ENCODE measurements at places on chromosomes 12 and 14. TPM values are rescaled to one million over a fixed set of nuclear protein-coding genes. Genes with fewer than 3 reads are reported as not detected.

- no peak for DNase-seq
Observed at GRCh38 chr12:124623344-124624035, 56.1 kb upstream of the NCOR2 start.

- DNase-seq = peak; percentile 42
Observed at GRCh38 chr14:25537846-25538455, 488.0 kb upstream of the STXBP6 start.

GRCh38 chr14:44803239-44803905 lies 158.4 kb downstream of the KLHL28 start:
- DNase-seq = no peak

DNA sequence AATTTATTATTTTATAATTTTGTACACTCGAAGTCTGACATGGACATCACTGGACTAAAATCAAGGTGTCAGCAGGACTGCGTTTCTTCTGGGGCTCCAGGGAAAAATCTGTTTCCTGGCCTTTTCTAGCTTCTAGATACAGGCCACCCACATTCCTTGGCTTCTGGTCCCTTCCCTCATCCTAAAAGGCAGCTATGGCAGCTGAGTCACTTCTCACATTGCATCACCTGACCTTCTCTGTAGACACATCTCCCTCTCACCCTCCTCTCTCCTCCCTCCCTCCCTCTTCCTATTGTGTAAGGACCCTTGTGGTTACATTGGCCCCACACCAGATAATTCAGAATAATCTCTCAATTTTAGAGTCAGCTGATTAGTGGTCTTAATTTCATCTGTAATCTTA lies 92.4 kb downstream of the RPS6KA5 start:
- no peak for DNase-seq

GRCh38 chr12:50390316-50390741 lies 6.1 kb downstream of the FAM186A start:
- DNase-seq = no peak

DNA sequence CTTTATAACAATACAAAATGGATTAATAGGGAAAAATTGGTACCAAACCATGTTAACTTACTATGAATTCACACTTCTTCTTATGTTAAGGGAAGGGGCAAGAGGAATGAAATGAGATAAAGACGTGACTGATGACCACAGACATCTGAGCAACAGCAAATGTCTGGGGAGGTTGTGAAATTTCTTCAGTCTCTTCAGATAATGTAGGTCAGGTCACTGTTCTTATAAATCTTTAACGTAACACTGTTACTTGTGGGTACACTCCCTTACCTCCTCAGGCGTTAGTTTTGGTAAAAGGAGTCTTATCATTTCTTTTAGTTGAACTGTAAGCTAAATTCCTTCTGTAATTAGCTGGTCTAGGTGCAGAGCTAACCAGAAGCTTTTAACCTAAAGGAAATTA lies 405.0 kb upstream of the LRFN5 start:
- DNase-seq = no peak

GRCh38 chr14:32473464-32473855 lies 144.4 kb downstream of the AKAP6 start:
- DNase-seq = peak; percentile 31

GRCh38 chr12:98924-99352 lies 32.4 kb downstream of the IQSEC3 start:
- DNase-seq = no peak

GRCh38 chr12:15899282-15899870 lies 11.8 kb upstream of the DERA start:
- no peak for DNase-seq

DNA sequence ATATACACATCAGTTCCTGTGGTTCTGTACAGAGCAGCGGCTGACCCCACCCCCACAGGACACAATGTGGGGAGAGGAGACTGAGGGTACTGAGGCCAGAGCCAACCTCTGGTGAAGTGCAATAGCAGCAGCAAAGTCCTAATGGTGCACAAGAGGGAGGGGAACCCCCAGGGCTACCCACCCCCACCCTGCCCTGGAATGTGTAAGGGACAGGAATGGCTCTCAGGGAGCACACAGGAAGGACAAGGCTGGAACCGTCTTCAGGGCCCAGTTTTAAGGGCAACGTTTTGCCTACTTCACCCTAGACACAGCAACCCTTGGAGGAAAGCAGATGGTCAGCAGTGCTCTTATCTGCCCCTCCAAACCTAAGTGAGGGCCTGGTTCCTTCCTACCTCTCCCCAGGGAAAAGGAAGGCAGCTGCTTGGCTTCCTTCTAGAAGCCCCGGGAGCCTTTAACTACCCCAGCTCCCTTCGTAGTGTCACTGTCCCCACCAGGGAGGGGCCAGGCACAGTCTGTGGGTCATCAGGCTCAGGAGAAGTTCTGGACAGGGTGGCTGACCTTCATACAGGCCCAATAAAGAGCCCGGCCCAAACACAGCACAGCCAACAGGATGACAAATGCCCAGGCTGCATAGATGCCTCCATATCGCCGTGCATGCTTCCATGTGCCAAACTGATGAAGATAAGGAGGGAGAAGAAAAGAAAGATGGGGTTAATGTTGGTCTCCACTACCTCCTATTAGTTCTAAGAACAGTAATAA lies 3.0 kb downstream of the PIP4P1 start:
- DNase-seq = no peak

DNA sequence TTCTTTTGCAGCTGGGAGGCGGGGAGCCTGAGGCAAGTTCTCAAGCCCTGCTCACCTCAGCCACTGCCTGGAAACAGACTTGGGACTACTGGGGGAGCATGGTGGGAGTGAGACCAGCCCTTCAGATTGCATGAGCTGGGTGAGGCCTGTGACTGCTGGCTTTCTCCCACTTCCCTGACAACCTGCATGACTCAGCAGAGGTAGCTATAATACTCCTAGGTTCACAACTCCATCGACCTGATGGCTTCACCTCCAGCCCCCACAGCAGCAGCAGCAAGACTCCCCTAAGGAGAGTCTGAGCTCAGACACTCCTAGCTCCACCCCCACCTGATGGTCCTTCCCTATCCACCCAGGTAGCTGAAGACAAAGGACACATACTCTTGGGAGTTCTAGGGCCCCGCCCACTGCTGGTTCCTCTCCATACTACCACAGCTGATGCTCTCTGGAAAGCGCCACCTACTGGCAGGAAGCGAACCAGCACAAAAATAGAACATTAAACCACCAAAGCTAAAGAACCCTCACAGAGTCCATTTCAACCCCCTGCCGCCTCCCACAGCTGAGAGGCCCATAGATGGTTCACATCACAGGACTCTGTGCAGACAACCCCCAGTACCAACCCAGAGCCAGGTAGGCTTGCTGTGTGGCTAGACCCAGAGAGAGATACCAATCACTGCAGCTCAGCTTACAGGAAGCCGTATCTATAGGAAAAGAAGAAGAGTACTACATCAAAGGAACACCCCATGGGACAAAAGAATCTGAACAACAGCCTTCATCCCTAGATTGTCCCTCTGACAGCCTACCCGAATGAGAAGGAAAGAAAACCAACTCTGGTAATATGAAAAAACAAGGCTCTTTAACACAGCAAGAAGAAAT lies 68.7 kb downstream of the RPAP3 start:
- DNase-seq = peak; percentile 25

DNA sequence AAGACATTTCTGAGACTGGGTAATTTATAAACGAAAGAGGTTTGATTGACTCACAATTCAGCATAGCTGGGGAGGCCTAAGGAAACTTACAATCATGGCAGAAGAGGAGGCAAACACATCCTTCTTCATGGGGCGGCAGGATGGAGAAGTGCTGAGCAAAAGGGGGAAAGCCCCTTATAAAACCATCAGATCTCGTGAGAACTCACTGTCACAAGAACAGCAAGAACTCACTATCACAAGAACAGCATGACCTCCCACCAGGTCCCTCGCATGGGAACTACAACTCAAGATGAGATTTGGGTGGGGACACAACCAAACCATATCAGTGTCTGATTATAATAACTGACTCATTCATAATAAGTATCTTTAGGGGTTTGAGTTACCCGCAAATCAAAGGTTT lies 6.4 kb downstream of the SLC39A9 start:
- no peak for DNase-seq

- no peak for DNase-seq
Observed at GRCh38 chr14:89648510-89648909, 231.5 kb upstream of the FOXN3 start.

- no peak for DNase-seq
Observed at GRCh38 chr14:70139384-70139783, 49.4 kb downstream of the SLC8A3 start.

DNA sequence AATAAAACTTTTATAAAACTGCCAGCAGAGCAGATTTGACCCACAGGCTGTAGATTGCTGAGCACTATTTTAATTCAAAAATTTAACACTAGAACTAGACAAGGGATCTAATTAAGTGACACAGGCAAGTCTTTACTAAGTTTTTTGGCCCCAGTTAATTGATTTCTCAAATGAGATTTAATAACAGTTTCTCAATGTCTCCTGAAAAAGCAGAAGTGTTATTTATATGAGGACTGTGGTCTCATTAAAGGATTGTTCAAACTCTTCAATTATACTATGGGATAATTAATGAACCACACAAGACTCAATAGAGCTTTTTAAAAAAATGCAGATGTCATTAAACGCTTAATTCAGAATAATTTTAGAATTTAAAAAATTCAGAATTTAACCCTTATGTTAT lies 1.9 kb downstream of the HEATR5A start:
- DNase-seq = no peak

- DNase-seq = no peak
Observed at GRCh38 chr12:27828196-27828595, 48.2 kb upstream of the MANSC4 start.

- no peak for DNase-seq
Observed at GRCh38 chr14:92417759-92418158, 94.8 kb downstream of the SLC24A4 start.

DNA sequence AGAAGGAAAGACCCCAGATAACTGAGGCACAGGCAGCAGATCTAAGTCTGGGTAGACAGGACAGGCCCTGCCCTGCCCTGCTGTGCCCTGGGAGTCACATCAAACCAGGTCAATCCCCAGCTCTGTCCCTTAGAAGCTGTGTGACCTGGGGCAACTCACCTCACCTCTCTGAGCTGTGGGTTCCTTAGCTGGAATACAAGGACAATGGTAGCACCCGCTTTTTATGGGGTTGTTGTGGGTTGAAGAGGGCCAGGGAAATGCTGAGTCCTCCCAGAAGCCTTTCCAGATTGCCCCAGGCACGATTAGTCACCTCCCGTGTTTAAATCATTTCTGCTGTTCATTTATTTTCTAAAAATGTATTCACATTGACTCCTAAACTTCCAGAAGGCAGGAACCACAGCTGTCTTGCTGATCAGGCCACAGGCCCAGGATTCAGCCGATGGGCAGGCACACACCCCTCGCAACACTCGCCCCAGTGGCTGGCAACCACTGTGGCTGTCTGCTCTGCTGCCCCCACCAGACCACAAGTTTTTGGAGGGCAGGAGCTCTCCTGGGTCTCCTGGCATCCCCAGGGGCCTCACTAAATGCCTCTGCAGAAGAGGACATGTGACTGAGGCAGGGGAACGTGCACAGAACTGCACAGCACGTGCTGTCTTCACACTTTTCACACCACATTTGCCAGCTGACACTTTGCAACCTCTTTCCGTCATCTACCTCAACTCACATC lies 3.0 kb downstream of the SELPLG start:
- DNase-seq = no peak

DNA sequence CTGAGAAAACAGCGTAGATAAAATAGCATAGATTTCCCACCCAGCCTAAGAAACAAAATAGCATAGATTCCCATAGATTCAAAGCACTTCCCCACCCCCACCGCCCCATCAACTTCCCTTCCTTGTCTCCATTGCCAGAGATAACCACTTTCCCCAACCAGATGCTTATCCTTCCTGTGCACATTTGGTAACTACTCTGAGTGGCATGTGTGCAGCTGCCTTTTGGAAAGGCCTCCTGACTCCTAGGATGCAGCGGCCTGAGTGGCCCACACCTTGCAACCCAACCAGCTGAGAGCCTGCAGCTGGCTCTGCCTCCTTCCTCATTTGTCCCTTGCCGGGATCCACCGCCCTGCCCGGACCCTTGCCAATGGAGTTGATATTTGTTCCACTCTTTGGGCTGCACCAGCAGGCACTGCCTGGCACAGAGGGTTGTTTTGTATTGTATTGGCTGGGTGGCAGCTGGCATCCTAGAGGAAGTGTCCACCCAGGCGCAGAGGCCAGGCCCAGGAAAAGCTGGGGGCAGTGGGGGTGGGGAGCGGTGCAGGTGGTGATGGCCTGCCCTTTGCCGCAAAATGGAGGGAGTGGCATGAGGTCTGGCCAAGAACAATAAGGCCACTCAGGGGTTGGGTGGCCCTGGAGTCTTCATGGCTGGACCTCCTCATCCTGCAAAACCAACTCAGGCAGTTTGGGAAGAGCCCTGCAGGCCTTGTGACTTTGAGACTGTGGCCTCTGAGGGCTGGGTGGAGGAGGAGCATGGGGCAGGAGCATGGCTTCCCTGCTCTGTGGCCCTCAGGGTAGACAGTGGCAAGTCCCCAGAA lies 4.9 kb downstream of the SLC48A1 start:
- no peak for DNase-seq

DNA sequence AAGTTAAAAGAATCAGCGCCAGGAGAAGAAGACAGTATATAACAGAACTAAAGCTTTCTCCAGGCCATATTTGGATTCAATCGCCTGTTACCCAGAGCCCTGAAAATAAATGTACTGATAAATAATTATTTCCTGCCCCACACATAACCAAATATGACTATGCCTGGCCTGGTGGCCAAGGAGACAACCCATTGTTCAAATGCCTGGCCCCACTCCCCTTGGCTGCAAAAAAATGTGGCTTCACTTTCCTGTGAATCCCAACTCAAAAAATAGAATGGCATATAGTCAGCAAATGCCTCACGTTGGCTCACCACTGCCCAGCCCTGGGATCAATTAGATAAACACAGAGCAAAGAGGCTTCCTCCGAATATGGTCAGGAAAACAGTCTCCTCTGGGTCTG lies 472.1 kb downstream of the BCL11B start:
- DNase-seq = no peak

GRCh38 chr12:95710386-95710785 lies 80.2 kb downstream of the NTN4 start:
- DNase-seq = no peak

- no peak for DNase-seq
Observed at GRCh38 chr12:71046215-71046614, 111.6 kb downstream of the TSPAN8 start.

P2RX7 gene
- 1.0 TPM for total RNA-seq

KRT71 gene
- not detected for total RNA-seq

SYNDIG1L gene
- total RNA-seq = not detected

CAPZA3 gene
- not detected for total RNA-seq

DNAH10 gene
- total RNA-seq = not detected

PLEK2 gene
- total RNA-seq = 7.5 TPM

NUP37 gene
- 12.2 TPM for total RNA-seq

GPR84 gene
- not detected for total RNA-seq

CSRP2 gene
- total RNA-seq = 19.7 TPM

VRTN gene
- not detected for total RNA-seq

PFDN5 gene
- 337 TPM for total RNA-seq

NABP2 gene
- total RNA-seq = 11.9 TPM

All from body of pancreas (tissue), 4 donors.